CD4-positive, alpha-beta T cell (primary cell): ENCODE measurements at places on chromosomes 16 and 17.
A peak's percentile ranks its signal among the peaks of the same experiment; 100 is the strongest.

- no peak for DNase-seq
These were observed 6.3 kb upstream of the KDM8 start for GRCh38 chr16:27197004-27197403.

DNA sequence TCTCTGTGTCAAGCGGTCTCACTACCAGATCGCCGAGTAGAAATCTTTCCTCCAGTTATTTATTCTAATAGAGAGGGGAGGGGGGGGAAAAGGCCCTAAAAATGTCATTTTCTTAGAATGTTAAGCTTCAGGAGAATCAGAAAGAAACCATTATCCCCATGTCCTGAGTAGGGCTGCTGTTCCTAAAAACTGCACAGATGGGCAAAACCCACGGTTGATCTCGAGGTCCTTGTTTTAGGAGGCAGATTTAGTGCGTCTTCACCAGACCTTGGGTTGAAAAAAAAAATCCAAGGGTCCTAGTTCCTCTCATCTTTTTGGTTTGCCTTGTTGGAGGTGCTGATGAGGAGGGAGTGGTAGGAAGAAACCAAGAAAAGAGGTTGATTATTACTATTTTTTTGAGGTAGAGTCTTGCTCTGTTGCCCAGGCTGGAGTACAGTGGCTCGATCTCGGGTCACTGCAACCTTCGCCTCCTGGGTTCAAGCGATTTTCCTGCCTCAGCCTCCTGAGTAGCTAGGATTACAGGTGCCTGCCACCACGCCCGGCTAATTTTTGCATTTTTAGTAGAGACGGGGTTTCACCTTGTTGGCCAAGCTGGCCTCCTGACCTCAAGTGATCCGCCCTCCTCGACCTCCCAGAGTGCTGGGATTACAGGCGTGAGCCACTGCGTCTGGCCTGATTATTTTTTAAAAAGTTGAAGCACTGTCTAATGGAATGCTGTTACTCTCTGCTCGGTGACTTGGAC, 1.4 kb downstream of the CBFB start:
- DNase-seq: no peak

GRCh38 chr17:75516619-75517296, 430 bp downstream of the TSEN54 start:
- DNase-seq: peak; percentile 13

DNA sequence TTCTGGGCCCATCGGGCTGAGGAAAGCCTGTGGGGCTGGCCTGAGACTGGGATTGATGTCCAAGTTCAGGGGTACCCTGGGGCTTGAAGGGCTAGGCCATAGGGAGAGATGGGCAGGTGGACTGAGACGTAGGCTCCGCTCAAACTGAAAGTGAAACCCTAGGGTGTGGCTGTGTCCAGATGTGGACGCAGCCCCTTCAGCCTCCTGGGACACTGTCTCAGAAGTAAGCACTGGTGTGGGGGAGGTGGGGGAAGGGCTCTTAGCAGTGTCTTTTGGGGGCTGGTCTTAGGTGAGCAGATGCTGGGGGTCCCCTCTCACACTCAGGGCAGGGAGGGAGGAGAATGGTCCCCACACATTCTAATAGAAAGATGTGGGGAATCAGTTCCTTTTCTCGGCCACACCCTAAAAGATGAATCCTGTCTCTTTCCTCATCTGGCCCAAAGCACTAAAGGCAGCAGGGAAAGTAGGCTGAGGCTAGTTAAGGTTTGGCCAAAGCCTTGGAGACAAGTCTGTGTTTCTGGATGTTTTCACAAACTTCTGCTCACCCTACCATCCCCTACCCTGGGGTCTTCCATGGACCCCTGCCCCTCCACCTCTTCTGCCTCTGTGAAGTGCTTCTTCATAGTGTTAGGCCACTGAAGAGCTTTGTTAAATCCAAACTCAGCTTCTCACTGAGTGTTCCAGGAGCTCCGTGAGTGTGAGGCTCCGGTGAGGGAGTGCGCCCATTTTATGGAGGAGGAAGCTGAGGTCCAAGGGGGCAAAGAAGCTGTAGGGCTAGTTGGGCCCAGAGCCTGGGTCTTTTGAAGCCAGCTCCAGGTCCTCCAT, 5.6 kb downstream of the FMNL1 start:
- DNase-seq: peak; percentile 38

GRCh38 chr16:20871258-20871657, 28.9 kb downstream of the DCUN1D3 start:
- DNase-seq: no peak

DNA sequence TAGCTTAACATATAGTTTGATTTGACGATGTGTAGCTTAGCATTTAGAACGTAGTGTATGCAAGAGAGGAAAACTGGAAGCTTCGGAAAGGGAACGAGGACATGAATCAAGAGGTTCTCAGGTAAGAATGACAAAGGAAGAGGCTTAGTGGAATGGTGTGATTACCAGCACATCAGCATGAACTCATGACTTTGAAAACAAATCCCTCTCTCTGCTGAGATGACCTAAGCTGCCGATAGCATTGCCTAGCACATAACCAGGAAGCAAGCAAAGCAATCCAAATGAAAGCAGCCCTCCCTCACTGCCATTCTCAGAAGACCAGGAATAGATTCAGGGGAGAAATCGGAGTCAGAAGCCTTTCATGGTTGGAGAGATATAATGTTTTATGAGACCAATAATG, 51.3 kb upstream of the CCL1 start:
- DNase-seq: no peak

DNA sequence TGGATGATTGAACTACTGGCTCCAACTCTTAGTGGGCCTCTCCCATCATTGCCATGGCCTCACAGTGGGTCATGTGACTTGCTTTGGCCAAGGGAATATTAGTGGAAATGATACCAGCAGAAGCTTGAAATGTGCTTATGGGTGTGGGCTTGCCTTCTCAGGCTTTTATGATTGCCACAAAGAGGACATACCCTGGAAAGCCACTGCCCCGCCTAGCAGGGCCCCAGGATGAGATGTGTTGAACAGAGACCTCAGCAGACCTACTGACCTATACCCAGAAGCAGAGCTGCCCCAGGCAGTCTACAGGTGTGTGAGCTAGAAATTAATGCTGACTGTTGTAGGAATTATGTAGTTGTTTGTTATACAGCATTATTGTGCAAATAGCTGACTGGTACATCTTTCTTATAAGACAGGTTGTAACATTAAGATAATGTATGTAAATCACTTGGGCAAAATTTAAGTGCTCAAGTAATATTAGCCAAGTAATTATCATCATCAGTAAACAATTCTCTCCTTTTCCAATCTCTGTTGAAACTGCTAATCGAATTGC, 67.8 kb upstream of the CDH5 start:
- no peak for DNase-seq

GRCh38 chr17:21294321-21295035, 10.0 kb downstream of the MAP2K3 start:
- DNase-seq: no peak

- DNase-seq: peak; percentile 94
These were observed at the start of gene NUDT7 for GRCh38 chr16:77722309-77723107. NUDT7 (plus strand) TSS chr16:77722514; CDS start chr16:77722583, 69 bp downstream.

- no peak for DNase-seq
These were observed 10.1 kb downstream of the RIPOR1 start for GRCh38 chr16:67538666-67539101.

DNA sequence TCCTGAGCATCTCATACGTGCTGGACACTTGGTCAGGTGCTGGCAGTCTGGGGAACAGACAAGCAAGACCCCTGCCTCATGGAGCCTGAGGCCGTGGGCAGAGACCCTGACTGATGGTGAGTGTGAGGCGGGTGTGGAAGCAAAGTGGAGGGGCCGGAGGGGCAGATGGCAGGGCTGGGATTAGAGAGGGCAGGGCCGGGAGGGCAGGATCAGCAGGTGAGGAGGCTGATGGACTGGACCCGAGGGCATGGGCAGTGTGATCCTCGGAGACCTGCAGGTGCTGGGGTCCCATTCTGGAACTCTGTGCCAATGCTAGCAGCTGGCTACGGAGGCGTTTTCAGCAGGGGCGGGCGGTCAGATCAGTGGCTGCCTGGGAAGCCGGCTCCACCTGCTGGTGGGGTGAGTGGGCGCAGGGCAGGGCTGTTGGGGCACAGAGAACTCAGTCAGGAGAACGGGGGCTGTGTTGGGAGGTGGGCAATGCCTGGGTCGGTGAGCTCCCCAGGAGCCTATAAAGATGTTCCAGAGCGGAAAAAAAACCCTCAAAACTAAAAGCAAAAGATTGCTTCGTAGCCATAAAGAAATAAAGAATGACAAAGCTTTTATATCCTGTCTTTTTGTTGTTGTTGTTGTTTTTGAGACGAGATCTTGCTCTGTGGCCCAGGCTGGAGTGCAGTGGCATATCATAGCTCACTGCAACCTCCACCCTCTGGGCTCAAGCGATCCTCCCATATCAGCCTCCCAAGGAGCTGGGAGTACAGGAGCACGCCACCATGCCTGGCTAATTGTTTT, 8.9 kb upstream of the C16orf74 start:
- DNase-seq: peak; percentile 18
